ENCODE measurements at places on chromosomes 1 and 21.
A peak's percentile ranks its signal among the peaks of the same experiment; 100 is the strongest.

DNA sequence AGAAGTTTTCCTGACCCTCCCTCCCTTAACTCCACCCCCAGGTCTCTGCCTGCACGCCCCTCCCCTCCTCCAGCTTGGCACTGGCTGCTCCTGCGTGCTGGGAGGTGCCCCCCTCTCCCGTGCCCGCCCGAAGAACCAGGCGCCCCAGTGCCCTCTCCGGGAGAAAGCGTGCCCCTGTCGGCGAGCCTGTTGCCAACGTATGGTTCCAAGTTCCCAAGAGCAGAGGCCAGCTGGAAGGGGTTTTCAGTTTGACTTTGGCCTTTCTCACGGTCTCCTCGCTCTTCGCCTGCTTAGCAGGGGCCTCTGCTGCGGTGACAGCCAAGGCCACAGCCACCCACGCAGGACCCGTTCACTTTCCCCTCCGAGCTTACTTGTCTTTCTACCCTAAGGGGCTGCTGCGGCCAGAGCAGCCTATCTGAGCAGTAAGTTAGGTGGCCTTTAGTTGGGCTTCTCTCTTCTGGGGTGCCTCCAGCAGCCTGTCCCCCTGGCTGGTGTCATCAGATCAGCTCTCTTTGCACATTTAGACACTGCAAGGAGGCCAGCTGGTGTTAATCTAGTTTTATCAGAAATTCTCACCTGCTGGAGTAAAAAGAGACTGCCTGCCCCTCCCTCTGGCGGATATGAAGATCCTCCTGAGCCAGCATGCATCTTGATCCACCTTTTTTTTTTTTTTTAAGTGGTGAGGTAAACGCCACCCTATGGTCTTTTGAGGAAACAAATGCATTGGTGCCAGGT is 1.5 kb downstream of the STUM start:
- no peak for DNase-seq

DNA sequence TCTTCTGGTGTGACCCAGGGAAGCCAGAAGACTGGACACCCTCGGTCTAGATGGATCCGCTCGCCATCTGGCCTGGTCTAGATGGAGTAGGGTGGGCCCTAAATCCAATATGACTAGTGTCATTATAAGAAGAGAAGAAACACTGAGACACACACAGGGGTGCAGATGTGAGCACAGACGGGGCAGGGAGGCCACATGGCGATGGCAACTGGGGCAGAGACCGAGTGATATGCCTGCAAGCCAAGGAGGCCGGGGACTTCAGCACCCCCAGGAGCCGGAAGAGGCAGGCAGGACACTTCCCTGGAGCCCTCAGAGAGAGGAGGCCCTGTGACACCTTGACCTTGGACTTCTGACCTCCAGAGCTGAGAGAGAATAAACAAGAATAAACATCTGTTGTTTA is 5.6 kb upstream of the TFF3 start:
- no peak for DNase-seq

GRCh38 chr1:57222307-57222706 is 201.6 kb downstream of the DAB1 start:
- no peak for DNase-seq

- no peak for DNase-seq
Observed at GRCh38 chr1:207459008-207459407, 4.9 kb downstream of the CR2 start.

DNA sequence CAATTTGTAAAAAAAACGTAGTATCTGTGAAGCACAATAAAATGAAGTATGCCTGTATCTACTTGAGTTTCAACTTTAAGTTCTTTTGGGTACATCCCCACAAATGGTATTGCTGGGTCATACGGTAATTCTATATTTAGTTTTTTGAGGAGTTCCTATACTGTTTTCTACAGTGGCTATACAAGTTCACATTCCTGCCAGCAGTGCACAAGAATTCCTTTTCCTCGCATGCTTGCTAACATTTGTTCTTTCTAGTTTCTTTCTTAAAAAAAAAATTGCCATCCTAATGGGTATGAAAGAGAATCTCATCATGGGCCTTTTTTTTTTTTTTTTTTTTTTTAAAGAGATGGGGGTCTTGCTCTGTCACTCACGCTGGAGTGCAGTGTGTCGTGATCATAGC is 41.9 kb downstream of the UCK2 start:
- no peak for DNase-seq

DNA sequence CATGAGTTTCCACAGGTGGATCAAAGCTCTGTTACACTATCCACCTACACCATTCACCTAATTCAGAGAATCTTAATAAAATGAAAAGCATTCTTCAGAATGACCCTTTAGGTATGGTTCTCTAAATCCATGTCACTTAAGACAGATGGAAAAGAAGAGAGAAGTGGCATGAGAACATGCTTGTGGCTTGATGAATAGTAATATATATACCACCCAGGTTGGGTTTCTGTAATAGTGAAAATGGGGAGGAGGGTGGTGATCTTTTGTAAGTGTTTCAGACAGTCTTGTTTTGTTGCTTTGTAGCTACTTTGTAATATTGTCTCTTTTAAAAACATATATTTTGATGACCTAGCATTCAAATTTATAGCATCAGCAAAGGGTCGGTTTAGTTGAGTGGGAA is 469.8 kb downstream of the USP25 start:
- no peak for DNase-seq

GRCh38 chr1:54791880-54792522 is 9.1 kb downstream of the TTC22 start:
- DNase-seq, result peak; percentile 70

DNA sequence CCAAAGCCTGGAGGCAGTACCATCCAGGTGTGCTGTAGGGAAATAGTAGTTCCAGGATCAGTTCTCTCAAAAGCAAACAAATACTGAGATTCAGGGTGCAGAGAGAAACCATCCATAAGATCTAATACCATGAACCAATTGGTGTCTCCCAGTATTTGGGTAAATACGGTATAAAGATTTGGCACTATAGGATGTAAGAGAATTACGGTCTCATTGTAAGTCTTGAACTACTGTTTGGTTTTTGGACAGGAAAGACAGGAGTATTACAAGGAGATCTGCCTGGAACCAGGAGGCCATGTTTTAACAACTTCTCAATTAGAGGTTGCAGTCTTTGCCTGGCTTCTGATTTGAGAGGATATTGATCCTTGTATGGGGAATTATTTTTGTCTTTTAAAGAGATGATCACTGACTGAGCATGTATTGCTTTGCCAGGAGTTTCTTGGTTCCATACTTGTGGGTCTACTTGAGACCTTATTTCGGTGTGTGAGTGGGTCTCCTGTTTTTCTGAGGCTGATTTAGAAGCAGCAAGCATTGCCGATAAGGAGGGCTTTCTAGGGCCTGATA is 10.2 kb downstream of the AADACL4 start:
- no peak for DNase-seq

DNA sequence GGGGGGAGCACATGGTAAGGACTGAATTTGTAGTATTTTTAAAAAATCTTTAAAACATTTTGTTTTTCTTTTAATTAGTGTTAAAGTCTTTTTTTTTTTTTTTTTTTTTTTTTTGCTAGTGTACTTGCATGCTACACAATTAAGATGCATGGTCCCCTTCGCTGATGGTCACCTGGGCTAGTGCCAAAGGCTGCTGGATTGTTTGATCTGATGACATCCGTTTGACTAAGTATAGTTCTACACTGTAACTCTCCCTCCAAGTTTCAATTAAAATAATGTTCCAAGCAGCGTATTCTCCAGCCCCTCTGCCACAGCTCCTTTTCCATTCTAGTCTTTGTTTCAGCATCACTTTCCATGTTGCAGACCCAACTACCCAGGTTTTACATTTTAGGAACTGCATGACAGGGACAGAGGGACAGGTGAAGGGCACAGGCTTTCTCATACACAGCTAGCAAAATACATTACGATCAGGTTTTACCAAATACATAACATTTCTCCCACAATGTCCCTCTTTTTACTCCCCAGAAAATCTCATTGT is 852 bp upstream of the RAVER2 start:
- no peak for DNase-seq

DNA sequence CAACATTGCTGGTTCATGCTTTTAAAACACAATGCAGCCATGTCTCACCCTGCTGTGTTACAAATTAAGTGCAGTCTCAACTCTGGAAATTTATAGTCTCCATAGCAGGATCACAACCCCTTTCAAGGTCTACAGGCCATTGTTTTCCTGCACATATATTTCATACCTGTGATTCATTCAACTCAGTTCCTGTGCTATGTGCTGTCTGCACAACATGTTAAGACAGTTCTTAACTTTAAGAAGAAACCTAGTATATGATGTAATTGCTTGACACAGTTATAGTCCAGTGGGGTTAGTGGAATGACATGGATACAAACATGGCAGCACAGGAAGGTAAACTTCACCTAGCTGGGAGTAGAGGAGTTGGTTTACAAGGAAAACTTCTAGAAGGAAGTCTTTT is 106.4 kb downstream of the IFI44 start:
- DNase-seq, result no peak

GRCh38 chr21:29007810-29008209 is 11.3 kb downstream of the RWDD2B start:
- DNase-seq, result no peak

DNA sequence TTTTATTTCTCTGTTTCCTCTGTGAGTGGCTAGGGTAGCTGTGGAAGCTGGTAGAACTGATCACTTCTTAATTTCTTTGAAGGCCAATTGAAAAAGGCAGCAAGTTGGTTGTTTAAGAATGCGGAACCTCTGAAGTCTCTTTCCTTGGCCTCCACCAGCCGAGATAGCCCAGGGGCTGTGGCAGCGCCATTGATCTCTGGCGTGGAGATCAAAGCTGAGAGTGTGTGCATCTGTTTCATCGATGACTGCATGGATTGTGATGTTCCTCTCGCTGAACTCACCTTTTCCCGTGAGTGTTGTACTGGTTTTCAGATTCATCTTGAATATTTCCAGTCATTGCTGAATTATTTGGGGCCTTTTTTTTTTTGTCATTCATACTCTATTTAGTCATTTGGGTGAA is 97.7 kb downstream of the VPS13D start:
- DNase-seq, result no peak

- DNase-seq, result no peak
Observed at GRCh38 chr1:158147401-158147800, 33.3 kb upstream of the CD1D start.

DNA sequence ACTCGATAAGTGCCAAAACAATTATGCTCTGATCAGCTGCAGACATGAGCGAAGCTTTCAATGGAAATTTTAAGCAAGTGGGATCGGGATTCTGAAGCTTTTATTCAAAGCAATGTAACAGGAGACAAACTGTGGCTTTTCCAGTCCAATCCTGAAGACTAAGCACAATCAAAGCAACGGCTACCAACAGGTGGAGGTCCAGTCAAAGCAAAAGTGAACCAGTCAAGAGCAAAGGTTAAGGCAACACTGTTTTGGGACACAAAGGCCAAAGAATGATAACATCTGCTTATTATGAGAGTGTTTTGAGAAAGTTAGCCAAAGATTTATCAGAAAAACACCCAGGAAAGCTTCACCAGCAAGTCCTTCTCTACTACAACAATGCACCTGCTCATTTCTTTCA is 170.1 kb downstream of the SEC16B start:
- DNase-seq, result no peak

DNA sequence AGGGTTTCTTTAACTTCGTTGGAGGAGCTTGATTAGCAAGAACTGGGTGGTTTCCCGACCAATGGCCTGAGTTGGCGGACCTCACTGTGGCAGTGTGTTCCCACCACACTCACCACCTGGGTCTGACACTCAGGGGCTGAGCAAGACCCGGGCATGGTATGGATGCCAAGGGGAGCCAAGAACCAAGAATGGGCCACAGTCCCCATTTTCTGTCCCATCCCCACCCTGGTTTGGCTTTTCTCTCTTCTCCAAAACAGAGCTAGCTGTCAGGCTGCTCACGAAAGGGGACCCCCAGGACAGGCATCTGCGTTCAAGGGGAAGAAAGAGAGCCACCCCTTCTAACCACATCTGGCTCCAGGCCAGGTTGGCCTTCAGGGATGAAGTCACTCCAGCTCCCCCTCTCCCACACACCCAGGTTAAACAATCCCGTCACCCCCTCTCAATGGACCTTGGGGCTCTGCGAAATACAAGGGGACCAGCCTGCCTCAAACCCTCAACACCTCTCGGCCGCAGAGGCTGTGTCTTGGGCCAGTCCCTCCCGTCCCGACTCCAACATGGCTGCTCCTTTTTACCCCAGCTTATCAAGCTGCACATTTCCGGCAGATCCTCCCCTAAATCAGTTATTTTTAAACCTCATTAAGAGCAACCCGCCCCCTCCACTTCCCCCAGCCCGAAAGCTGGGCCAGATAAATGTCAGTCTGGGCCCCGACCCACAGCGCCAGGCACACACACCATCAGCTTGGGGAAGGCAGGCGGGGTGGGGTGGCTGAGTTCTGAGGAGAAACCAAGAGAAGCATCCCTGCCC is 3.4 kb downstream of the TAGLN2 start:
- DNase-seq, result no peak

DNA sequence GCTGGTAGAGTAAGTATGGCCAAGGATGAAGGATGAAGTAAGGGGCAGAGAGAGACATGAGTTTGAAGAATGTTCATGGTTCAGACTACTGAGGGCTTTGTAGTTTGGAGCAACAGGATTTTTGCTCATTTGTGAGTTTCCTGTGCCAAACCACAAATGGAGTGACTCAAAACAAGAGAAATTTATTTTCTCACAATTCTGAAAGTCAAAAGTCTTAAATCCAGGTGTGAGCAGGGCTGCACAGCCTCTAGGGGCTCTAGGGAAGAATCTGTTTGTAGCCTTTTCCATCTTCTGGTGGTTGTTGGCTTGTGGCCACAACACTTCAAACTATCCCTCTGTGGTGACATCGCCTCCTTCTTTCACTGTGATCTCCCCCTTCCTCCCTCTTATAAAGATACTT is 58.9 kb downstream of the RHOU start:
- no peak for DNase-seq

DNA sequence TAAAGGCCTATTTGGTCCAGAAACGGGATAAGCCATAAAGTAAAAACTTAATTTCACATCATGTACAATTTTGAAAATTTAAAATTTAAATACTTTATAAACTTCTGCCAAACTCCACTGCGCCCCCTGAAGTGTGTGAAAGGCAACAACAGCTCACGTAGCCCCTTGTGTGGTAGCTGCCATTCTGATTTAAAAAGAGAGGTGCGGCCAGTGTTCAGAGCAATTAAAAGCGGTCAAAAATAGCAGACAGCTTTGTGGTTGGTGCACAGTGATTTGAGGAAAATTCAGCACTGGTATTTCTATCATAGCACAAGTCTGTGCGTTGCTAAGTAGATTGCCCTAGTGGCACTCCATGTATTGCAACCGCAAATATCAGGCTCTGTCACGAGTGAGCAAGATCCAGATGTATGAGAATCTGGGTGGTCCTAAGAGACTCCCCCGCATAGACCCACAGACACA is 122.5 kb downstream of the ATG4C start:
- no peak for DNase-seq

DNA sequence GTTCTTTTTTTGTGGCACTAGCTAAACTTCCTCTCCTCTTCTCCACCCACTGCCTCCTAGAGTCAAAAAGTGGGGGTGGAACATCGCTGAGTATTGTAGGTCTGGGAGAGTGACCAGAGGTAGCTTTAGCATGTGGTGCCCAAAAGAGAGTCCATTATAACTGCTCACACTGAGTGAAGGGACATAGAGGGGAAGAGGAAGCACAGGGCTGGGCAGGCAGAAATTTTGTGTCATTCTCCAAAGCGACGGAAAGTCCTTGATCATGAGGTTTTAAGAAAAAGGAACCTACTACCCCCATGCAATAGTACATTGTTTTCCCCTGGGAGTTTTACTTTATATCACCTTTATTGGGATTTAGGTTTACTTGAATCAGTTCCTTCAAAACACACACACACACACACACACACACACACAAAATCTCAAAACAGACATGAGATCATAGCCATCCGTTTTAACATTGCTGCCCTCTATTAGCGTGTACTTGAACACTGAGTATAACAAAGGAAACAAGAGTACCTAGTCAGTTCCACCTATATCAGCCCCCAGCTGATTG is 4.1 kb downstream of the CD84 start:
- DNase-seq, result no peak

Data from stimulated activated CD4-positive, alpha-beta T cell treated with anti-CD3 and anti-CD28 coated beads, Interleukin-2, amount 100 ng/mL, for 48 hours (primary cell).